Small intestine (tissue), 16 donors: ENCODE measurements at places on chromosomes 1 and 21.

GRCh38 chr1:33014464-33015163 lies 22.1 kb downstream of the AK2 start:
- DNase-seq, result no peak

GRCh38 chr1:199688133-199688676 lies 339.3 kb upstream of the NR5A2 start:
- no peak for DNase-seq

DNA sequence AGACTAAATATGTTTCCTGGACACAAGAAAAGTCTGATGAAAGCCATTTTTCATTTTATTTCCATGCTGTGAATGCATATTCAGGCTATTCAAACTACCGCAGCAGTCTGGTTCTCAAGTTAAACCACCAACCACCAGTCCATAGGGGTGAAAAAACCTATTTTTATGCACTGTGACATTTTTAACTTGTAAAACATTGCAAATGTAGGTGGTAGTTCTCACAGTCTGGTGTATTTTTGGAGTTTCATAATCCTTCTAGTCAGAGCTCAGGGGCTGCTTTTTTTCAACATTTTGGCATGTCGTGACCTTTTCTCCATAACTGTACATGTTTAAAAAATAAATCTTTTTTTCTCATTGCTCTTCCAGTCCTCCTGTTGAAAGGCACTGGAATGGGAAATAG lies 907.6 kb upstream of the ADGRL2 start:
- DNase-seq, result no peak

GRCh38 chr1:12596007-12596821 lies 21.8 kb downstream of the DHRS3 start:
- peak; percentile 70 for DNase-seq

DNA sequence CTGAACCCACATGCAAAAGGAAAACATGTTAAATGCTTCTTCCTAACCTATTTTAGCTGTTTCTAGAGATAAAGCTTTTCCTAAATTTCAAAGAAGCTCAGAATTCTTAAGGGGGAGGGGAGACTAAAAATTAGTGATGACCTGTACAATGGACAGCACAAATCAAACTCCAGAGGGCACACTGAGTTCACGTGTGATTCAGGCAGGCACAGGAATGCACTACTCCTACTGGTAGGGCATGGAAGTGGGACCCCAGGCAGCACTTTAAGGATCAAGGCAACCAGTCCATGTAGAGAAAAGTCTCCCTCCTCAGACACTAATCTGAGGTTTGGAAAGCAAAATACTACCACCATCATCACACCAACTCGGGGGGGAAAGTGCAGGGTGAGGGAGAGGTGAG lies 31.3 kb upstream of the CLCA4 start:
- DNase-seq, result peak; percentile 51

GRCh38 chr1:39082010-39082799 lies 56.1 kb downstream of the NDUFS5 start:
- no peak for DNase-seq

DNA sequence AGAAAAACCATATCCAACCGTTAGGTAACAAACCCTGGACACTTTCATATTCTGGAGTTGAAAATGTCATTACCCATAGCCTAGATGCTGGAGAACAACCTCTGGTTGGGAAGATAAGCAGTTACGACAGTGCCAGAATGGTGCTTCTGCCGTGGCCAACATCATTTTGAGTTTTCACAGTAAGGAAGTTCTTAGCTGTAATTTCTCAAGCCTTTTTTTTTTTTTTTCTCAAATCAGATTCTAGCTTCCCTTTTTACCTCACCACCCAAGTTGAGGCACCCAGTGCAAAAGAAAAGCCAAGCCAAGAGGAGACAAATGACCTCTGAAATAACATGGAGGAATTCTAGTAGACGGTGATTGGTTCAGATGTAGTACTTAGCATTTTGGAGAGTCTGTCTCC lies 21.8 kb downstream of the PPT1 start:
- DNase-seq, result no peak

DNA sequence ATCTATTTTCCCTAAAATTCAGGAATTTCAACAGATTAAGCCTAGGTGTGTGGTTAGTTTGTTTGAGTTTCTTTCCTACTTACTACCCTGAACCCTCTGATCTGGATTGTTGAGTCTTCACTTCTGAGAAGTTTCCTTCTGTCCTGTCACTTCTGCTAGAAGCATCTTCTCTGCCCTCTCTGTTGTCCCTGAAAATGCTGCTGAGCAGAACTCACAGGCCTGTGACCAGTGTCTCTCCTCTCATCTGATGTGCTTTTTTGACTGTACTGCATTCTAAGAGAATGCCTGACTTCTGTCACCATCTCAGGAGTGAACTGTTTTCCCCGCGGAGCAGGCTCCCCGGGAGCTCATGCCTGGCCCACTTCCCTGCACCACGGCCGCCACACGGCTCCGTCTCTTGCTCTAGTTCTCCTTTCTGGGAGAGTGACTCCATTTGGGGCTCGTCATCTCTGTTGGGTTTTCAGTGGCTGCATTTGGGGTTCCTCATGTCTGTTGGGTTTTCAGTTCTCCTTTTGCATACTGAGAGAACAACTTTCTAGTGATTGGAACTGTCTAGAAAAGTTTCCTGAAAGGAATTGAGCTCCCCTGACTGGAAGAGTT lies 77.9 kb downstream of the POFUT2 start:
- no peak for DNase-seq

DNA sequence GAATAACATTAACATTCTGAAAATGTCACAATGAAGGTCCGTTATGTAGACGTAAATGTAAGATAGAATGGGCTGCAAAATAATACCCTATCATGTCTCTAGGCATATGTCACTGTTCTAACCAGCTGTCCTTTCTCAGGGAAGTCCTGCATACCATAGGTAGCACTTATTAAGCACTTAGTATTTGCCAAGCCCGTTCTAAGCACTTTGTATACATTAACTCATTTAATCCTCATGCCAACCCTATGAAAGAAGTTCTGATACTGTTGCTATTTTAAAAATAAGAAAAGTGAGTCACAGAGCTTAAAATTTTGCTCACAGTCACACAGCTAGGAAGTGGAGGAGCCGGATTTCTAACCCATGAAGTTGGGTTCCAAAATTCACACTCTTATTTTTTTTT lies 15.7 kb downstream of the GAS5 start:
- DNase-seq, result no peak

DNA sequence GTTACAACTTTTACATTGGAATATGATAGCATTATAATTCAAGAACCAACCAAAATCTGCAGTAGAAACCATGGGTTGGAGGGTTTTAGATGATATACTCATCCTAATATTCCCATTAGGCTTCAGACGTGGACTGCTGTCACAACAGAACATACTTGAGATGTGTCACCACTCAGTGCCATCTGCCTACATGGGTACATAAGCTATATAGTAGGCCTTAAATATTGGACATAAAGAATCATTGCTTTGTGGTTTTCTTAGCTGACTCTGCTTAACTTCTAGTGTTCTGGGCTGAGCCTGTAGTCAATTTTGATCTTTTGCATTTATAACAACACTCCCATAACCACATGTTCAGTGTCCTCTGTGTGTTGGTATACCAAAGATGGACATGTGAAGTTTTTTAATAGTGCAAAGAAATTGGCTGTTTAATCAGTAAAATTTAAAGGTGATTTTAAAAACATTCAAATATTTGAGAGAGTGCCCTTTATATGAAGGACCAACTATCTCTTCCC lies 14.2 kb downstream of the RAP1A start:
- no peak for DNase-seq

DNA sequence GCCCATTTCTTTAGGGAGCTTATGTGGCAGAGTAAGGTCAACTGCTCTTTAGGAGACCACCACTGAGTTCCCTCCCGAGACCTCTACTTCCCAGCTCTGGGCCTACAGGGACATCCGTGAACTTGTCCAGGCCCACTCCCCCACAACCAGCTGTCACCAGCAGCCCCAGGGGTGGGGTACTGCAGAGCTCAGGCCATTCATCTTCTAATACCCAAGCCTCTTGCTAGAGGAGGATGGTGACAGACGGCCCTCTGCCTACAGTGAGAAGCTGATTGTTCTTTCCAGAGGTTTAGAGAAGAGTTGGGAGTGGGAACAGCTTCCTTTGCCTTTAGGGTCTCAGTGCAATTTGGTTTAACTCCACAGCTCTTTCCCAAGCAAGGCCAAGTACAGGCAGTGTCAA lies 33.2 kb upstream of the ARTN start:
- no peak for DNase-seq

GRCh38 chr1:206447792-206448191 lies 22.5 kb upstream of the IKBKE start:
- DNase-seq, result no peak

DNA sequence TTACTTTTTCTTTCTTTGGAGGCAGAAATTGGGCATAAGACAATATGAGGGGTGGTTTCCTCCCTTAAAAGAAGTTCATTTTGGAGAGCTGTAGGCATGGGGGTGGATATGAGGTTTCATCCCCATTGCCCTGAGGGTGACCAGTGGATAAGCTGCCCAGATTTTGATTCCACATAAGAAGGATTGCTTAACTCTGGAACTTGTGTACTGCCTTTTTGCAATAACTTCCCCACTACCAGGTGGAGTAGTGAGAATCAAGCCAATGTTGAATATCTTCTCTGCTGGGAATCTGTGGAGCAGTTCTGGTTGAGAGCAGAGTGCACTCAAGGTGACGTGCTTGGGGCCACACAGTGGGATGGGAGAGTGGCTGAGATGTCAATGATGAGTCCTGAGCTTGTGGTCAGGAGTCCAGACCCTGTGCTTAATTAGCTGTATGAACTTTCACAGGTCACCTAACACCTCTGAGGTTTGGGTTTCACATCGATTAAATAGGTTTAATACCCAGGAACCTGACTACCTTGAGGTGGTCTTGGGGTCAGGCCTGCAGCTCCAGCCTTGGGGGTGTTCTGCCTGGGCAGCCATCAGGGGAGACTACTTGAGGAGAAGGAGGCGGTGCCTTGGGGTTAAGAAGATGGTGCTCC lies 152.9 kb downstream of the FCRL5 start:
- no peak for DNase-seq

GRCh38 chr1:168116327-168116799 lies 20.4 kb downstream of the GPR161 start:
- peak; percentile 80 for DNase-seq
